ENCODE measurements at places on chromosomes 4 and X. TPM values are rescaled to one million over a fixed set of nuclear protein-coding genes. Genes with fewer than 3 reads are reported as not detected.

SERTM2 gene
- total RNA-seq, result 0.83 TPM

BEND4 gene
- 1.4 TPM for total RNA-seq

XPNPEP2 gene
- 4.1 TPM for total RNA-seq

IL9R gene
- total RNA-seq, result 0.10 TPM

GRCh38 chr4:84451546-84451945, 47.5 kb downstream of the NKX6-1 start:
- DNase-seq, result no peak

DNA sequence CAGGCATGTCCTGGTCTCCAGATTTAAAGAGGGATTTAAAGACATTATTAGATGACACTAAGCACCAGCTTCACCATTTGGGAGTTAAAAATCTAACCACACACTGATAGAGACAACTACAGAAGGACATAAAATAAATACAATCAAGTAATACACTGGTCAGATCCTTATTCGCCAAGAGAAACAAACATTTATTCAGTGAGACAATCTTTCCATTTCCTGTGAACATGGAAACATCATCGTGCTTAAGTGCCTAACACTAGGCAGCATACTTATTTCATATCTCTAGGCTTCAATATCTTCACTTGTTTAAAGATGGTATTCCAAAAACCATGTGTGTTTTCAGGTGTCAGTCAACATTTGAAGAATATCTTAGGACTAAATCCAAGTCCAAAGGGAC, 103.6 kb downstream of the AREG start:
- DNase-seq, result no peak

DNA sequence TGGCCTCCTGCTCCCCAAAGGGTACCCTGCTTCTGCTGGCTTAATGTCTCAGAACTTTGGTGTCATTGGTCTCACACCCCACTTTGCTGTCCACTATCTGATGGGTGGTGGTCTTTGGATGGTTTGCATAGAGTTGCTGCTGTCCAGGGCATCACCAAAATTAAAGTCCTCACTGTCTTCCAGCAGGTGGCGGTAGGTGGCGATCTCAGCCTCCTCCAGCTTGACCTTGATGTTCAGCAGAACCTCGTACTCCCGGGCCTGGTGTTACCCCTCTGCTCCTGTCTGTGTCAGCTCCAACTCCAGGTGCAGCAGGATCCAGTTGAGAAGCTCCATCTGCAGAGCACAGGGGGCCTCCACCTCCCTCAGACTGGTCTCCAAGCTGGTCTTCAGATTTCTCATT, 1169.5 kb upstream of the PABPC4L start:
- no peak for DNase-seq

- DNase-seq, result no peak
Observed at GRCh38 chr4:120096508-120097297, 30.1 kb upstream of the MAD2L1 start.

GRCh38 chr4:6926081-6926480, 16.5 kb downstream of the TBC1D14 start:
- no peak for DNase-seq
